ENCODE measurements at places on chromosomes 6 and 20. TPM values are rescaled to one million over a fixed set of nuclear protein-coding genes. Genes with fewer than 3 reads are reported as not detected.

The IL22RA2 gene
- not detected for total RNA-seq

The CHD6 gene
- total RNA-seq = 29.3 TPM

The TFAP2A gene
- total RNA-seq = not detected

The TNF gene
- total RNA-seq = not detected

The CD2AP gene
- total RNA-seq = 12.7 TPM
